ENCODE measurements at places on chromosomes 2 and 18.

DNA sequence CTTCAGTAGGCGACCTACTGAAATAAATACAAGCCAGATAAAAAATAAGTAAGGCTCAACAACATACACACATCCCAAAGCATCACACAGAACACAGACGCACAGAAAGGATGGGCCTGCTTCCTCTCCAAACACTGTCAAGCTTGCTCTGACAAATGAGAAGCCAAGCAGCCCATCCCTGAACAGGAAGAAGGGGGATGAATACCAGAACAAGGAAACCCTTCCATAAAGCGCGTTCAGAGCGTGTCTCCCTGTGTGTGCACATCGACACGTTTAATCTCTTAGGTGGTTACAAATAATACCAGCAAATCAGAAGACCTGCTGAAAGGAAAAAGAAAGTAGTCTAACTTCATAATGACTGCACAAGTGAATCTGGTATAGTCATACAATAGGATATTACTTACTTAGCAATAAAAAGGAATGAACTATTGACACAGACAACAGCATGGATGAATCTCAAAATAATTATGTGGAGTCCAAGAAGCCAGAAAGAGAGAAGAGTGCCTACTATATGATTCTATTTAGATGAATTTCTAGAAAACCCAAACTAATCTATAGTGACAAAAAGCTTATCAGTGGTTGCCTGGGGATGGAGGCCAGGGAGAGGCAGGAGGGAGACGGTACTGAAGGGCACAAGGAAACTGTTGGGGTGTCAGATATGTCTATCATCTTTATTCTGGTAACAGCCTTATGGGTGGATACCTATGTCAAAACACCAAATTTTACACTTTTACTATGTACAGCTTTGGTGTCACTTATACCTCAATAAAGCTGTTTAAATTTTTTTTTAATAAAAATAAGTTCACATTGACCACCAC lies 26.8 kb downstream of the MBOAT2 start:
- DNase-seq = no peak

- no peak for DNase-seq
These were observed 161.9 kb downstream of the KLHL29 start for GRCh38 chr2:23546913-23547312.

DNA sequence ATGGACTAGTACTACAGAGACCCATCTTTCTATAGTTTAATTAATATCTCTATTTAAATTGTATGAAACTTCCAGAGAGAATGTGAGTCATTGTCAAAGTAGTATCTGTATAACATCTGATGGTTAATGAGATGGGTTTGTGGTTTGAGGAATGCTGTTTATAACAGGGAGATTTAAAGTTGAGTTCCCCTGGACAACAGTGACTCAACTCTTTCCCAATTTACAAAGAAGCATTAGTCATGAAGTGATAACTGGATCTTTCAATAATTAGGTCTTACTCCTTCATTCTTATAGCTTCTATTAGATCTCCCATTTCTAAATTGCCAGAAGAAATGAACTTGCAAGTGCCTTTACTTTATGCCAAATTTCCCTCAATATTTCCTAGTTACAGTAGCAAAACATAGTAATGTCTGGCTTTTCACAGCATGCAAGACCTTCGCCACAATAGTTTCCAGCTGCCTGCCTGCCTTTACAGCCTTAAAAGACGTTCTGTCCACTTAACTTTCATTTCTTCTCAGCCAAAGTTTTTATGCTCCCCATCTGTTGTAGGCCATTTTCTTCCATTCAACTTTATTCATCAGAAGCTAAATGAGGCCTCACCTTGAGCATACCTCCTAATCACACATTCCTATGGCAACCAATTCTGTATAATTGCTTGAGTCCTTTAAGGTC lies 47.7 kb upstream of the WDR75 start:
- peak; percentile 96 for DNase-seq

DNA sequence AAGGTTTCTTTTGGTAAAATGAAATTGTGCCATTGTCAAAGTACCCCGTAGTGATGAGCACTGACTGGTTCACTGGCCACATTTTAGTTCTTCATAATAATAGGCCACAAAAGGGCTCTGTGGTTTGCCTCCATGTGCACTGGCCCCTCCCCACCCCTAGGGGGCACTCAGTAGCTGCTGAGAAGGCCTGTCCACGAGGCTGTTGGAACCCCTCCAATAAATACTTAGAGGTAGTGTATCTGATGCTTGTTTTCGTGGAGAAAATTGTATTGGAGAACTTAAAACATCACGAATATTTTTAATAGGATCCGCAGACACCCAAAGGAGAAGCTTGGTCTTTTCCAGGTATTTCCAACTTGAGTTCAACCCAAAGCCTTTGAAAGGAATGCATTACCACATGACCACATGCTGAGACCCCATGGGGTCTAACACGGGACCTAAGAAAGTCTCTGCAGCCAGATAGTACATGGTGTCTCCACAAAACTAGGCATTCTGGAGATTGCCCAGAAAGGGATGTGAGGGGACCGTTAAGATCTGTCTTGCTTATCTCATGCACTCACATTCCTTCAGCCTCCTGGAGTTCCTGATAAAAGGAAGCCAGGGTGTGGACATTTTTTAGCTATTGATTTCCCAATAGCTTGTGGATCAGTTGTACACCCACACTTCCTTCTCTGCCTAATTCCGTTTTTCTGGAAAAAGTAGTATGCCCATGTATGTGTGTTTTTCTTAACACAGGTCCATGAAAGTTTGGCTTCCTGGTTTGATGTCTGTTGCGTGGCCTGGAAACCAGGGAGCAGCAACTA lies 28.5 kb upstream of the NOSTRIN start:
- DNase-seq = peak; percentile 73

DNA sequence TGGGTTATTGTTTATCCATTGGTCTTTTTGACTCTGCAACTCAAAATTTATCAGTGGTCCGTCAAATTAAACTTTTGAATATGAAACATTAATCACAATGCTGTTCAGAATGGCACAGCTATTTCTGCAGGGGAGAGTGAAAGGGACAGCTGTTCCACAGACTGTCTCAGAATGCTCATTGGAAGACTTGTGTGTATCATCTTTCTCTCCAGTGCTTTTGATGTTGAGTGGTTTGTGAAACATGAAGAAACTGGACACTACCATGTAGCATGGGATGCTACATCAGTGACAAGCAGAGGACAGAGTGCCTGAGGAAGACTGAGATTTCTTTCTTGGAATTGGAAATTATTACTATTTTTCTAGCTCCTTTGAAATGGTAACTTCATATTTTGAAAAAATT lies 115.7 kb downstream of the PLCL1 start:
- DNase-seq = no peak

DNA sequence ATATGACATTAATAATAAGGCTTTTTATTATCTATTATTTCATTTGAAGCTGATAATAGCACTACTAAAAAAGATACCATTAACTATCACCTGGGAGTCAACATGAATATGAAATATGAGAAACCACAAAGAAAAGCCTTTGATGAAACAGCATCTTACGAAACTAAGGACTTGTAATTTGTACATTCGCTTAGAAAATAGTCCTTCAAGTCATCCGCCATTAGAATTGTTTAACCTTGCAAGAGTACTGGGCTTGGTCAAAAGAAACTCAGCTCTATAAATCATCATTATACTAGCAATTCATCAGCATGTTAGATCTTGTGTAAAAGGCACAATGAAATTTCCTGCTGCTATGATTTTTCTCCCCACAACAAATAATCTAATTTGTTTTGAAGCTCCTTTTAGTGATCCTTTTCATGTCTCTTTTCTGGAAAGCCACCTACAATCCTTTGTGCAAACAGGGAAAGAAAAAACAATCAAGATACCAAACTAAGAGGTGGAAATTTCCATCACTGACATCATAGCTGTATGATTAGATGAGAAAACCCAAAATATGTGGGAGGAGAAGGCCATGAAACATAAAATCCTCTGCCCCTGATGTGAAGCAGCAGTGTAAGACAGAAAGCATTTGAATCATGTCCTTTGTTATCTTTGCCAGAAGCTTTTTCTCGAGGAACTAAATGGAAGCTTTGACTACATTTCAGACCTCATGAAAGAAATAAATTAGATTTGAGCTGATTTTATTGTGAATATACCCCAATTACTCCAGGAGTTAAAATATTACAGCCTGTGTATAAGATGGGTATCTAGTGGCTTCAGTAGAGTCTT lies 31.2 kb downstream of the SCN9A start:
- DNase-seq = peak; percentile 57

- no peak for DNase-seq
These were observed 591.2 kb downstream of the RNF144A start for GRCh38 chr2:7508296-7508943.

DNA sequence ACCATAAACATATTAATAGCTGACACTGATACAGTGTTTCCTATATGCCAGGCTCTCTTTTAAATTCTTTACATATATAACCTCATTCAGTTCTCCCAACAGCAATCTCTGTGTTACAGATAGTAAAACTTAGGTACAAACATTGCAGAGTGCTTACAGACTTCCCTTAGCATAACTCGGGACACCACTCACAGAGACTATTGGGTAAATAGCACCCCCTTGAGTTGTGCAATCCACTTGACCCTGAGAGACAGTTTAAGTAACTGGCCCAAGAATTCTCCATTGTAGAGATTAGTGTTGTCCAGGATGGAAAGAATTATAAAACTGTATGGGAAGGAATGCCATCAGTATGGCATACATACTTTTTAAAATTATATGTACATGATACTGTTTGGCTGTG lies 110.1 kb downstream of the POLE4 start:
- no peak for DNase-seq

DNA sequence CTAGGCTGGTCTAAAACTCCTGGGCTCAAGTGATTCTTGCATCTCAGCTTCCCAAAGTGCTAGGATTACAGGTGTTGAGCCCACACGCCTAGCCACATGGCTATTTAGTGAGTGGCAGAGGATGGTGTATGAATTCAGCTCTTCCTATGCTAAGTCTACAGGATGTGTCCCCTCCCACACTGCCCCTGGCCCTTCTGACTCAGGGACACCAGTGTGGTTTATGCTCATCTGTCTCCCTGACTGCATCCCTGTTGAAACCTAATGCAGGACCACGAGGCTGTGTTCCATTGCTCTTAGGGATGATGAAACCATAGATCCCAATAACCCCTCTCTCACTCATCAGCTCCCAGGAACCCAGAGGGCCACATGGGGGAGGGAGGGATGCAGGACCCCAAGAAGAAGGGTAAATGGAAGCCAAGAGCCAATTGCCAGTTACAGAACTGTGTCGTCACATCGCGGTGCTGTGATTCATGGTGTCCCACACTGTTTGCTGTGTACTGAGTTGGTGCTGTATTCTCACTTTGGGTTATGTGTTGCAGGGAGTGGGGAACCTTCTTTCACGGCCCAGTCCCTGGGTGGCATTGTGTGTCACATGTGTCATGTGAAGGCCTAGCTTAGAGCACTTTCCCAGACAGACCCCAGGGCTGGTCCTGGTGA lies 102.9 kb upstream of the HAAO start:
- no peak for DNase-seq

- no peak for DNase-seq
These were observed 76.4 kb downstream of the ZSWIM2 start for GRCh38 chr2:186772579-186772978.

- peak; percentile 88 for DNase-seq
These were observed 38.3 kb downstream of the MRPL33 start for GRCh38 chr2:27809761-27810241.

DNA sequence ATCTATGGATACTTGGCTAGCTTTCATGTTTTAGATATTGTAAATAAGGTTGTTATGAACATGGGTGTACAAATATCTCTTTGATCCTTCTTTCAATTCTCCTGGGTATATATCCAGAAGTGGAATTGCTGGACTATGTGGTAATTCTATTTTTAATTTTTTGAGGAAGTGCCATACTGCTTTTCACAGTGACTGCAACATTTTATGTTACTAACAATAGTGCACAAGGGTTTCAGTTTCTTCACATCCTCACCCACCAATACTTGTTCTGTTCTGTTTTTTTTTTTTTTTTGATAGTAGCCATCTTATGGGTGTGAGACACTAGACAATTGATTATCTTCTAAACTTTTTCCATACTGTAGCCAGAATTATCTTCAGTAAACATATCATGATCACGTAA lies 17.3 kb upstream of the NEUROD1 start:
- DNase-seq = no peak

DNA sequence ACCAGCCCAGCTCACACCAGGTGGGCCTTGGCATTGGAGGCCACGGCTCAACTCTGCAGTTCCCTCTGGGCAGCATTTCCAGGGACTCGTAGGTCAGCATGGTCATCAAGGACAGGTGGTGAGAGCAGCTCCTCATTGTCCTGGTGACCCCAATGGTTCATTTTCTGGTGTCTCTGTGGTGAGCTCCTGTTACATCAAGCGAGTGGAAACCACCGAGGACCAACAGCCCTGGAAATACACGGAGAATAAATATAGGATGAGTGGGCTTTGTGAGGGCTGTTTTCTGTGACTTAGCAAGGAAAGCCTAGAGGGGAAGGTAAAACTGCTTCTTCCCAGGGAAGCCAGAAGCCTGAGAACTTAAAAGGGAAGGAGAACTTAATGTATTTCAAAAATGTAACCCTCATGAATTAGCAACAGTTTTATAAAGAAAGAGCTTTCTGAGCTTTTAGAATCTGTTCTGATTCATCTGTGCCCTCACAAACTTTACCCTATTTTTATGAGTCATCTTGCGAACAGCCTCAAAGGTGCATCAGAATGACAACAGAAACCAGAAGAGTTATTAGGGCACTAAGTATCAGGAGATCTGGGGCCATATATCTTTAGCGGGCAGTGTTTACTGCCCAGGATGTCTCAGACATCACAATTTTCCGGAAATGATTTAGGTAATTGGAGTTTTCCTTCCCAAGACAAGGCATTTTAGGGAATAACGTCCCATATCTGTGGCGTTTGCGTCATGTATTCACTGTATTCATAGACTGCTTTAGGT lies 18.7 kb downstream of the C2orf92 start:
- DNase-seq = no peak

- DNase-seq = peak; percentile 14
These were observed 1.7 kb downstream of the SCN1A start for GRCh38 chr2:166126007-166126639.

DNA sequence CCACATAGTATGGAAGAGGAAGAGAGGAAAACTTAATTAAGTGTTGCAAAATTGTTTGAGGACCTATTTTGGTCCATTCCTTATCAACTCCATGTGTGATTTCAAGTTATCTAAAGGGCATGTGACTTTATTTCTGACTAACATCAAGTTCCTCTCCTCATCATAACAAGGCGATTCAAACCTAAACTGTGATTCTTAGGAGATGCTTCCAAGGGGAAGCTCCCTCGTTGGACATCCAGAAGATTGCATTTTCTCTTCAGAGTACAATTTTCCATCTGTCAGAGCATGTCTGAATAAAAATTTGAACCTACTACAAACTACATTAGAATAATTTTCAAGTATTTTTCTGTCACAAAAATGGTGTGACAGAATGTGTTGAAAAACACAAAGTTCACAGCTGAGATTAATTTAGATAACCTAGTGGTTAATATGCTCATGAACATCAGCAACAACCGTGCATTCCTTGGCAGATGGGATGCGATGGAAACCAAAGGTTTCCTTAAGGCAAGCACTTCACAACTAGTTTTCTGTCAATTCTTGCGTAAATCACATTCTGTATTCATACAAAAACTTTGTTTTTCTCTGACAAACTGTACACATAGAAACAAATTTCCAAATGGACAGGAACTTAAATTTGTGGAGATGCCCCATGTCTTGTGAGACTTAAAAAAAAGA lies 4.2 kb downstream of the SFT2D3 start:
- no peak for DNase-seq
